CD4-positive, alpha-beta T cell treated with Interleukin-6 at 100 ng/mL for 8 hours (primary cell): ENCODE measurements at places on chromosomes 3 and 15.

GRCh38 chr3:52907497-52907896, 10.1 kb upstream of the STIMATE start:
- no peak for DNase-seq

GRCh38 chr15:48748535-48748934, 62.3 kb downstream of the CEP152 start:
- DNase-seq, result no peak

- DNase-seq, result no peak
These were observed 48.1 kb downstream of the BFSP2 start for GRCh38 chr3:133447750-133448477.

DNA sequence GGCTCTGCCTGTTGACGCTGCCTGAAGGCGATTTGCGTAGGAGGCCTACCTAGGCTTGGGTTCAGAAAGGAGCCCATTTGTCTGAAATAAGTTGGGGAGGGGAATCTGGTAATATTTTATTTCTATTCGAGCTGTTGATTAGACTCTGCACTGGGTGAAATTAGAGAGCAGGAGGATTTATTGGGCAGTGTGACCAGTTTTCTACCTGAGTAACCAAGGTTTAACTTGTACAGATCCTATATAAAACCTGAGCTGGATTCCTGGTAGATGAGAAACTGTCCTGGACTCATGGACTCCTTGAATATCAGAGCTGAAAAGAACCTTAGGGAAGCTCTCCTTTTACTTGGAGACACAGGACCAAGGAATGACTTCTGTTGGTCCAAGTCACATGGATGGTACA, 19.6 kb upstream of the GPR156 start:
- no peak for DNase-seq

DNA sequence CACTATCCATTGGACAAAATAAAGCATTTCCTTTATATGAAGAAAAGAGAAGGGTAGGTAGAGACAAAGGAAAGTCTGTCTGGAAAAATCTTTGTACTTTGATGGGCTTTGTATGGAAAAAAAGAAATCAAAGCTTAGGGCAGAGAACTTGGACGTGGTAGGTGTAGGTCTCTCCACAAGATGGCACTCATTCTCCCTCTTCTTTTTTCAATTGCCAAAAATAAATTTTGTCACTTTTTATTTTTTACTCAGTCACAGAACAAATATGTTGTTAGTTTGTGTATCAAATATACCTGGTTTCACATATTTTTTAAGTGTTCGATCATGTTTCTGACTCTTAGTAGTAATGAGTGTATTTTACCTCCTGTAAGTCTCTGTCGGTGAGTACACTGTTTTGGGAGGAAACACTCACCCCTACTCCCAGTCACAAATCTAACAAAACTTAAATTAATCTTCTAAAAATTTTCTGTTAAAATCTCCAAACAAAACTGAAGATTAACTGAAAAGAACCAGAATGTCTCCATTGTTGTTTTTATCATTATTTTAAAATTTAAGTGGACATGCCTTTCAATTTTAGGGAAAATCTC, 415.8 kb upstream of the GOLIM4 start:
- DNase-seq, result no peak

- DNase-seq, result no peak
These were observed 448.6 kb upstream of the CDIN1 start for GRCh38 chr15:36130641-36131310.

GRCh38 chr3:51986010-51986947, 2.9 kb downstream of the ACY1 start:
- DNase-seq, result no peak

GRCh38 chr3:195178124-195178910, 92.6 kb downstream of the XXYLT1 start:
- no peak for DNase-seq

DNA sequence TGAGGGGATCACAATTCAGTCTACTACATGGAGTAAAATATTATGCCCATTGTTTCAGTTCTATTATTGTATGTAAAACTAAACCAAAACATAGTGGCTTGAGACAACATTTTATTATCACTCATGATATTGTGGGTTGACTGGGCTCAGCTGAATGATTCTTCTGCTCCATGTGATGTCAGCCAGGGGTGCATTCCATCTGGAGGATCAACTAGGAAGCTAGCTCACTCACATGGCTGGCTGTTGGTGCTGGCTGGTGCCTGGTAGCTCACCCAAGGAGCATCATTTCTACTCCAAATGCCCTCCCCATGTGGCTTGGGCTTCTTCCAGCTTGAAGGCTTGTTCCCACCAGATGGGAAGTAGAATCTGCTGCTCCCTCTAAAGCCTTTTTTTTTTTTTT, 51.8 kb upstream of the CLRN1 start:
- no peak for DNase-seq

- no peak for DNase-seq
These were observed 25.0 kb upstream of the MGLL start for GRCh38 chr3:127847236-127847720.

DNA sequence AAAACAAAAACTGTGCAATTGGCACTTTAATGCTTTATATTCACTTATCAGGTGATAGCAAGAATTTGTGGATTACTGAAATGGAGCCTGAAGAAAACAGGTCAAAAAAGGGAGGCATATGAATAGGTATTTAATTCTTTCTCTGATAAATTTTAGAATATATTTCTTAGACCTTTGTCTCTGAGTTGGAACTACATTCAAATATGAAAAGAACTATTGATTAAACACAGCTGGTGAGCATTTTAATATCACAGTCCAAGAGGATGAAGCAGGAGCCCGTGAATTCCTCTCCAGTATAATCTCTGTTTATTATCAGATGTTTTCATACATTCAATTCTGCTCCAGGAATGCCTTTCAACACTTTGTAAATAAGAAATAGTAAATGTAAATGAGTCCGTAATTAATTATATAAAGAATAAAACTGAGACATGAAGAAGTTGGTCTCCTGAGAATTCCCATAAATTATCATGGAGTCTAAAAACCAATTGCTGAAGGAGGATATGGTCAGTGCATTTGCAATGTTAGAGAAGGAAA, 86.3 kb upstream of the ARHGEF26 start:
- no peak for DNase-seq

- DNase-seq, result no peak
These were observed 288.5 kb downstream of the VGLL3 start for GRCh38 chr3:86702381-86702958.

DNA sequence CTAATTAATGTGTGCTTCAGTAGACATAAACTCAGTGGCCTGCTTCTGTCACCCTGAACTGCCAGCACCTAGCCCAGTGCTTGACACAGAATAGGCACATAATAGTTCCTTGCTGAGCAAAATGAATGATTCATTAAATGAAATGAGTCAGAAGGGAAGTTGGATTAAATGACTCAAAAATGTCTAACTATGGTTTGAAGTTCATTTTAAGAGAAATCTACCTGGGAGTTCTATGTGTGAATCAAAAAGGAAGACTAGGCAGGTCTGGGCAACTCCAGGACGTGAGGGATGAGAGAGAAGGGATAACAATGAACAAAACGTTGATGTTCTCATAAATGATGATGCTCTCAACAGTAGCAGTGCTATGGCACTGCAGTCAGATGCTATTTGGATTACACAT, 175.0 kb downstream of the CFAP20DC start:
- no peak for DNase-seq

- DNase-seq, result no peak
These were observed 744.8 kb upstream of the GBE1 start for GRCh38 chr3:82506204-82506603.

DNA sequence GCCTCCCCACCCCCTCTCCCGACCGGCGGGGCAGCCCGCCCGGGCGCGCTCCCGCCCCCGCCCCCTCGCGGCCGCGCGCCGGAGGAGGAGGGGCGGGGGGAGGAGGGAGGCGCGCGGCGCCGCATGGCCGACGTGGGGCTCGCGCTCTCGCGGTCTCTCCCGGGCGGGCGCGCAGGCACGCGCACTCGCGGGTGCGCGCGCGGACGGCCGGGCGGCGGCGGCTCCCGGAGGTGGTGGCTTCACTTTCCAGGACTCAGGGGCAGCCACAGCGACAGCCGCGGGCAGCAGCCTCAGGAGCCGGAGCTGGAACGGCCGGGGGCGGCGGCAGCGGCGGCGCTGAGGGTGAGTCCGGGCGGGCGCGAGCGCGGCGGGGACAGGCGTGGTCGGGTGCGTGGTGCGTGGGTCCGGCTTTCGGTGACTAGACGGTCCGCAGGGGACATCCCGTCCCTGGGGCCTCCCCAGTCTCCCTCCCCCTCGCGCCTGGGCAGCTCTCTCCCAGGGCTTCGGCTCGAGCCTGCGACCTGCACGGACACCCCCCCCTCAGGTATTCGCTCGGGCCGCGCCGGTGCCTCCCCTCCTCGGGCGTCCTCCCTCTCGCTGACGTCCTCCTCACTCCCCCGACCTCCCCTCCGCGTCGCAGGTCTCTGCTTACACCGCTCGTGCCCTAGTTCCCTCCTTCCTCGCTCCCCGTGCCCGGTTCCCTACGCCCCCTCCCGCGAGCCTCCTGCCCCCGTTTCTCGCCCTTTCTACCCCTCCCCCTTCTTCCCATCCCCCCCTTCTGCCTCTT, at the start of gene UBE2E2:
Gene UBE2E2, plus strand, starts transcription at position 407 of the 787 bp plus-strand sequence.
- peak; percentile 37 for DNase-seq

GRCh38 chr3:4440951-4441350, 26.1 kb downstream of the SUMF1 start:
- no peak for DNase-seq

DNA sequence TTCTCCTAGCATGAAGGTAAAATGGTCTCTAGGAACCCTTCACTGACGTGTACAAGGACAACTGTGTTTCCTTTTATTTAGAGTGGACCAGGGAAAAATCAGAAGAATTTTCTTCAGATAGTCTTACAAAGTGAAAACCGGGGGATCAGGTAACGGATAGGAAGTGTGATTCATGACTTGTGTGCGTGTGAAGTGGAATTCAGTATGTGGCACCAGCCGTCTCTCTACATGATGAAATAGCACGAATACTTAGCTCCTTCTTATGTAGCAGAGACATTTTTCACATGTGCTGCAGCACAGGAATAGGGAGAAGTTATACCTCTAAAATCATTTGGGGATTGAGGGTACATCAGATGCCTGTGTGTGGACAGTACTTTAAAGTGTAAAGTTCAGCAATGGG, 159.2 kb downstream of the MEX3B start:
- DNase-seq, result no peak

DNA sequence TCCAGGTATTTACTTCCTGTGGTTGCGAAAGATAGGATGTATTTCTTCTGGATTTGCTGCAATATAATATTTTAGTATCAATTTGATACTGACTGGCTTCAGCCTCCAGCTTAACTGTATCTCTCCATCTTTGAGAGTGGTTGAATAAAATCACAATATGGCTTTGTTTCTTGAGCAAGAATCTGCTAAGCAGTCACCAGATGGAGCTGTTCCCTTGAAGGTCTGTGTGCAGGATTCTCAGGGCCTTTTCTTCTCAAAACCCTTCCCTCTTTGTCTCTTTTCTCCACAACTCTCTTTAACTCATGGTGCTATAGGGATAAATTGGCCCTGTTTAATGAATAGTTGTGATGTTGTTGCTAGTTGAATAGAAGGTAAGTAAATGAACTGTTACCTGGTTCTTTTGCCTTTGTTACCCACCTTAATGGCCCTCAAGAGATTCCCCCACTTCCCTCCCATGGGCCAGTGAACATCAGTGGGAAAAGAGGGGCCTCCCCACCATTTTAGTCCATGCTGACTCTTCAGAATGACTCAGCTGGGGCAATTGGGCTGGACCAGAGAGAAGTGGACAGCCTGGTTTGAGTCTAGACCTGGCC, 34.8 kb upstream of the RAB6B start:
- no peak for DNase-seq

DNA sequence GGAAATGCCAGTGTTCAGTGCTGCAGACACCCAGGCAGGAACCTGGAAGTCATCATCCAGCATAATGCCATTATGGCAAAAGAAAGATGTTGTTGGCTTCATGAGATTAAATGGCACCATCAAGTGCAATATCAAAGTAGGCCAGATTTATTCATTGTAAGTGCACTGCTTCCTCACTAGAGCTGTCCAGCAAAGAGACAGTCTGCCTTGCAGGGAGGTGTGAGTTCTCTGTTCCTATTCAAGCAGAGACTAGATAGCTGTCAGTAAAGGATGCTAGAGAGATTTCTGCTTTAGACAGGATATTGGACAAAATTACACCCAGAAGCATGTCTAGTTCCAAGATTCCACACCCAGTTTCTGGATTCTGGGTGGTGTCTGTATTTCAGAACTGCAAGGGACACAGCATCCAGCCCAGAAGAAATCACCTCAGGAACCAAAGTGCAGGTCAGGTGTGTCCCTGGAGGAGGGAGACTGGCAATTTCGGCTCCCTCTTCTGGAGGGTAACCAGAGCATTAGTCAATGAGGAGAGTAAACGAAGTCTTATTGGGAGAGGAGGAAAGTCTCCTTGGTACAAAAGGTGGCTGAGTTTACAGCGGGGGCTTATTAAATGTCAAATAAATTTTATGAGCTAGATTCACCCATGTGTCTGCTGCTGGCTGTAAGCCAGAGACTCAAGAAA, 377.3 kb downstream of the EPHB1 start:
- DNase-seq, result no peak

GRCh38 chr3:155441026-155441425, 147.5 kb upstream of the STRIT1 start:
- DNase-seq, result no peak

- DNase-seq, result no peak
These were observed 442.7 kb upstream of the NR2F2 start for GRCh38 chr15:95887666-95888390.

GRCh38 chr3:172134352-172134751, 95.0 kb downstream of the FNDC3B start:
- DNase-seq, result no peak

DNA sequence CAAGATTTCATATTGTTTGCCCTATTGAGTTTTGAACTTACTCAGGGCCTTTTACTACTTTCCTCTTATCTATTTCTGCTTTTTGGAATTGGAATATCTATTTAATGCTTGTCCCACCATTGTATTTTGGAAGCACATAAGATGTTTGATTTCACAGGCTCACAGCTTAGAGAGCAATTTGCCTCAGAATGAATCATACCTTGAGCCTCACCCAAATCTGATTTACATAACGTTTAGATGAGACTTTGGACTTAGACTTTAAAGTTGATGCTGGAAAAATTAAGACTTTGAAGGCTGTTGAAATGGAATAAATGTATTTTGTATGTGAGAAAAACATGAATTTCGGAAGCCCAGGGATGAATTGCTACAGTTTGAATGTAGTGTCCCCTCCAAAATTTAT, 458.9 kb downstream of the CNTN6 start:
- no peak for DNase-seq

GRCh38 chr15:60975218-60975617, 253.9 kb downstream of the RORA start:
- no peak for DNase-seq

DNA sequence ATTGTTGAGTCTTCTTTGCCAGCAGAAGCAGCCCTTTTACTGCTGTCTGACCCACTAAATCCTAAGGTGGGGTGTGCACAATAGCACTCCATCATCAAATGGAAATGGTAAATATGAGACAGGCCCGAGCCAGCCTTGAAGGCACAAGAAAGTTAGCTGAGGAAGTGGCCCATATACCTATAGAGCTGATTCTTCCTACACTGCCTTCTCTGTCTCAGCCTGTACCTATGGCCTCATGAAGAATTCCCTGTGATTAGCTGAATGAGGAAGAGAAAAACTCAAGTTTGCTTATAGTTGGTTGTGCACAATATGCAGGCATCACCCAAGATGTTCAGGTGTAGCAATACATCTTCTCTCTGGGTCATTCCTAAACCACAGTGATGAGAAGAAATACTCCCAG, 31.7 kb upstream of the XCR1 start:
- DNase-seq, result no peak

GRCh38 chr3:158642474-158643210, 1.7 kb upstream of the GFM1 start:
- DNase-seq, result no peak

GRCh38 chr3:170055209-170055608, 17.4 kb downstream of the GPR160 start:
- DNase-seq, result no peak
